Activated naive CD4-positive, alpha-beta T cell (primary cell): ENCODE measurements at places on chromosomes 1 and 21.

DNA sequence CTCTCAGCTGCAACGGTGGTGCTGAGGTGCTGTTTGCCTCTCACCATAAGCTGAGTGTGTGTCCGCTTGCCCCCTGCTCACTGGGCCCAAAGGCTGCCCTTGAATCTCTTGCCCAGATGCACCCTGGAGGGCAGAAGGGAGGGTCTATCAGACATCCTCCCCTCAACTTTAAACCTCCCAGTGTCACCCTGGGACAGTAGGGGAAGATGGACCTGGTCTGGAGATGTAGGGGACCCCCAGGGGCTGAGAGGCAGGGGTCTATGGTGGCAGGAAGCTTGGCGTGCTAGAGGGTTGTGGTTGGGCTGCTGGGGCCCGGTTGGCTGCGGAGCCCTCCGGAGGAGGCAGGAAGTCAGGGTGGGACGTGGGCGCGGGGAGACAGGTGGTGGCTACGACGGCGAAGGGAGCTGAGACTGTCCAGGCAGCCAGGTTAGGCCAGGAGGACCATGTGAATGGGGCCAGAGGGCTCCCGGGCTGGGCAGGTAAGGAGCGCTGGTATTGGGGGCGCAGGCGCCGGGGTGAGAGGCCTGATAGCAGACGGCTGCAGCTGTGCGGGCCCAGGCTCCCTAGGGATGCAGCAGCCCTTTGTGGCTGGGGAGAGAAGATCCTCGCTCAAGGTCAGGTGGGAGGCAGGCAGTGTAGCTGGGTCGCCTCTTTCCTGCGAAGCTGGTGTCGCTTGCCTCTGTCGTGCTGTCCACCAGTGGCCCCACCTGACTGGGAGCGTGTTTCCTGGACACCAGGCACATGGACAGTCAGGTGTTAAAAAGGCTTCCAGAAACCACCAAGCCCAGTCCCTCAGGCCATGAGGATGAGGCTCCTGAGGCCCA, at the start of gene LCK:
Gene LCK, plus strand, starts transcription at position 373 of the 824 bp plus-strand sequence. CDS start 23,065 bp downstream, outside the sequence.
- no peak for DNase-seq

DNA sequence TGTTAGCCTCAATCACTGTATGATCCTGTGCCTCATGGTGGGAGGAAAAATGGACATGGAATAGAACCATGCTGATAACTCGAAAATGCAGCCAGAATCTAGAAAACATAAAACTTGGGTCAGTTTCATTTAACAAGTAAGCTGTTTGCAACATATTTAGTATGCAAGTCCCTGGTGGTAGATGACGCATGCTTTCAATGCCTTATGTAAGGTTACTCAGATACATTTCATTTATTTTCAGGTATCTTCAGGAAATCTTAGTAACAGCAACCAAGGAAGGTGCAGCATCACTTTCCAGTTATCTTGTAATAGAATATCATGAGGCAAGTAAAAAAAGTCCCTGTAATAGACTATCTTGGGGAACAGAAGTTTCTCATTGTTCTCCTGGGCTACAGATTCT, 92.9 kb downstream of the RYR2 start:
- DNase-seq, result no peak

- DNase-seq, result no peak
Observed at GRCh38 chr1:149979245-149979971, 31.1 kb downstream of the OTUD7B start.

GRCh38 chr1:77227381-77227780, 8.2 kb upstream of the PIGK start:
- DNase-seq, result no peak

DNA sequence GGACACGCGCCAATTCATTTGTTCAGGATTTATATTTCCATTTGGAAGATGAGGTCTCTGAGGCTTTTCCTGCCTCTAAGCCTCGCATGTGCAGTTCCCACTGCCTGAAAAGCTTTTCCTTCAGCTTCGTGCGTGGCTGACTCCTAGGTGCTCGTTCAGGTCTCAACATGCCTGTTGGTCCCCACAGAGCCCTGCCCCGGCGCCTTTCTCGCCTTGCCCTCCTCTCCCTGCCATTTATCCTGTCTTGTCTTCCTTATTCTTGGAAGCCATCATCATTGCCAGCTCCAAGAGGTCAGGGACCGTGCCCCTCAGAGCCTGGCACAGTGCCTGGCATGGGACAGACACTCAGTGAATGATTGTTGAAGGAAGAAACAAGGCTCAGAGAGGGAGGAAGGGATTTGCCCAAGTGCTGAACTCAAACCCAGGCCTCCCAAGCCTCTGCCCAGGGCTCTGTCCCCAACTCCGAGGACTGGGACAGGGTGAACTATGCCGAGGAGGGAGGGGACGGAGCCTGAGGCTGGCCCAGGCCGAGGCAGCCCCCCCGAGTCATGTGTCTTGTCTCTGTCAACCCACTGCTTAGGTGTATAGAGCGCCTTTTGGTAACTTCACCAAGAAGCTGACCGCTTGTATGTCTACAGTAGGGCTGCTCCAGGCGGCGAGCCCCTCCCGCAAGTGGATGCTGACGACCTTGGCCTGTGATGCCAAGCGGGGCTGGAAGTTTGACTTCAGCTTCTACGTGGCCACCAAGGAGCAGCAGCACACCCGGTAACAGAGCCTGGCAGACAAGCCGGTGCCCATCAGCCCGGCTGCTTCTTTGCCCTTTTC, 47.3 kb downstream of the DISP3 start:
- DNase-seq, result no peak

DNA sequence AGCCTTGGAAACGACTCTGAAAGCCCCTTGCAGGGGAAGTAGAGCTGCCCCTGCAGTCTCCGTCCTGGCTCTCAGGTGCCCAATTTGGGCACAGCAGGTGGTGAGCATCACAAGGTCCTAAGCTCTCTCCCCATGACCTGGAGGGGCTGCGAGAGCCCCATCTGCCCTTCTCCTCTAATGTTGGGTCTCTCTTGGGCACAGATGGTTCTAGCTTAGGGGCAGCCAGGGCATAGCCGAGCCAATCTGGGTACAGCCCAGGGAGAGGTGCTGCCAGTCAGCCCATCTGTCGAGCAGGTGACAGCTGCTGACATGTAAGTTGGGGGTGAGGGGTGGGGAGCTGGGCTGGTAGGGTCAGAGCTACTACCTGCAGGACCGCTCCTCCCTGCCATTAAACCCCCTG, 50.7 kb downstream of the SYT2 start:
- DNase-seq, result no peak
